ENCODE measurements at places on chromosomes 16 and 17.
A peak's percentile ranks its signal among the peaks of the same experiment; 100 is the strongest.

GRCh38 chr16:17529982-17530760 is 59.4 kb upstream of the XYLT1 start:
- DNase-seq: no peak

GRCh38 chr17:693791-694638 is 20.6 kb downstream of the VPS53 start:
- DNase-seq: peak; percentile 93

- no peak for DNase-seq
These were observed 500 bp downstream of the MAF start for GRCh38 chr16:79599837-79600637.

GRCh38 chr17:50765454-50766221 is 1.7 kb downstream of the ANKRD40CL start:
- no peak for DNase-seq

GRCh38 chr17:3745071-3745470 is 21.4 kb downstream of the HASPIN start:
- DNase-seq: no peak

GRCh38 chr17:72152387-72152929 is 31.6 kb downstream of the SOX9 start:
- no peak for DNase-seq

- DNase-seq: no peak
These were observed 5.0 kb downstream of the CYBC1 start for GRCh38 chr17:82445542-82445941.

- DNase-seq: peak; percentile 10
These were observed 256.2 kb downstream of the FOXL1 start for GRCh38 chr16:86834451-86835035.

DNA sequence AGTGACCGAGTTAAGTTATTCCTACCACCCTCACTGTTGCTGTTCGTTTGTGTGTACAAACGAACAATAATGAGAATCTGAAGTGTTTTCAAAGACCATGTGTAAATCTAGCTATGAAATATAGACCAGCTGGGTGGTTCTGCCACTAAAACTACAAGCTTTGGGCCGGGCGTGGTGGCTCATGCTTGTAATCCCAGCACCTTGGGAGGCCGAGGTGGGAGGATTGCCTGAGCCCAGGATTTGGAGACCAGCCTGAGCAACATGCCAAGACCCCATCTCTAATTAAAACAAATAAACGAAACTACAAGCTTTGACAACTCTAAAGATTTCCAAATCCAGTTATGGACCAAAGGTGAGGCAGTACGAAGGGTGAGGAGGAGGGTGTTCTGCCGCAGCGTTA is 973 bp downstream of the RECQL5 start:
- no peak for DNase-seq

DNA sequence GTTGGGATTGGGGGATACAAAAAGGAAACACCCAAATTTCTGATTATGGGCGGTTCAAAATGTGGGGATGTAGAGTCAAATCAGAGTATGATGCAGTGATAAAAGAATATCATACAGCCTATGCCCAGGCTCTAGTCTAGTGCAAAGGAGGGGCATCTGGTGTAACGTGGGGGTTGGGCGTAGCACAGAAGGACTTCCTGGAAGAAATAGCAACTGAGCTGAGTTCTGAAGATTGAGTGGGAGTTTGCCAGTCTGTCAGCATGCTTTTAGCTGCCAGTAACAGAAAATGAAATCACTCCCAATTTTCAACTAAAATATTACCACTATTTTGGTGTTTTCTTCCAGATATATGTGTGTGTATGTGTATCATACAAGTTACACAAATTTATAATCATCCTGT is 196.9 kb downstream of the SPECC1 start:
- no peak for DNase-seq

DNA sequence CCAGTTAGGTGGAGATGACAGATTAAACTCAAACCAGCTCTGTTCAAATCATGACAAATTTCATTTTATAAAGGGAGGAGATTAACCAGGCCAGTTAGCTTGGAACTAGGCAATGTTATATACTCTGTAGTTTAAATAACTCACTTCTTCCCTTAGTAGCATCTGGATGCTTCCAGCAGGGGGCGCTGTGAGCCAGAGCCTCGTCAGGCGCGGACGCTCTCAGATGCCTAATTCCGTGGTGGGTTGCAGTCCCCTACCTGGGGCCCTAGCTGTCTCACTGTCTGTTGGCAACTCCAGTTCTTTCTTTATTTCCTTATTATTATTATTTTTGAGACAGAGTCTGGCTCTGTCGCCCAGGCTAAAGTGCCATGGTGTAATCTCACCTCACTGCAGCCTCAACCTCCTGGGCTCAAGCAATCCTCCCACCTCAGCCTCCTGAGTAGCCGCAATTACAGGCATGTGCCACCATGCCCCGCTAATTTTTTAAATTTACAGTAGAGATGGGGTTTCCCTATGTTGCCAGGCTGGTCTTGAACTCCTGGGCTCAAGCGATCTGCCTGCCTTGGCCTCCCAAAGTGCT is 17.3 kb upstream of the WFDC1 start:
- peak; percentile 42 for DNase-seq

GRCh38 chr17:352421-353212 is at the start of gene RPH3AL:
TSS of gene RPH3AL (minus strand) at chr17:352807. CDS start at chr17:327543, 25,264 bp downstream.
- DNase-seq: no peak

DNA sequence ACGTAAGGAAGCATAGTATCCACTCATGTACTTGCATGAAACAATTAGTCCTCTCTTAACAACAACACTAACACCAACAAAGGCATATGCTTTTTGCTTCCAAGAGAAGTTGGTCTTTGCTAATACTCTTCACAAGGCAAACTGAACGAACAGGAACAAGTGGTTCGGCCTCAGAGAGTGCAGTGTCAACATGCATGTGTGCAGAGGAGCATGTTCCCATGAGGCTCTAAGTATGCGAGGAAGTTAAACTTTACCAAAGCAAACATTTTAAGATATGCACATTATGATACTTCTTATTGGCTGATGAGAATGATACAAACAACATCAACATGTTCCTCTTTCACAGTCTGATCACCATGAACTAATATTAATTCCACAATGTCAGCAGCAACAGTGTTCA is 285.3 kb upstream of the IRX5 start:
- DNase-seq: no peak

- DNase-seq: no peak
These were observed 27.8 kb downstream of the POLR3E start for GRCh38 chr16:22324787-22325597.

- no peak for DNase-seq
These were observed 30.3 kb upstream of the VAT1L start for GRCh38 chr16:77758046-77758445.
